ENCODE measurements at places on chromosomes 3 and 15.

- no peak for DNase-seq
These were observed 43.1 kb downstream of the TNIK start for GRCh38 chr3:171417137-171417536.

GRCh38 chr3:34995796-34996430, 643.4 kb upstream of the ARPP21 start:
- DNase-seq = no peak

GRCh38 chr3:101084404-101084803, 91.2 kb upstream of the ABI3BP start:
- no peak for DNase-seq

- DNase-seq = no peak
These were observed 27.0 kb upstream of the FSTL1 start for GRCh38 chr3:120477781-120478180.

GRCh38 chr3:40504636-40505430, 1.0 kb upstream of the ZNF620 start:
- DNase-seq = peak; percentile 14

GRCh38 chr15:41827880-41828806, at the start of gene JMJD7:
Gene JMJD7, plus strand, starts transcription at chr15:41828092. Its CDS starts 33 bp downstream, at chr15:41828125.
- peak; percentile 75 for DNase-seq

GRCh38 chr3:140597792-140598191, 80.1 kb upstream of the TRIM42 start:
- DNase-seq = no peak

DNA sequence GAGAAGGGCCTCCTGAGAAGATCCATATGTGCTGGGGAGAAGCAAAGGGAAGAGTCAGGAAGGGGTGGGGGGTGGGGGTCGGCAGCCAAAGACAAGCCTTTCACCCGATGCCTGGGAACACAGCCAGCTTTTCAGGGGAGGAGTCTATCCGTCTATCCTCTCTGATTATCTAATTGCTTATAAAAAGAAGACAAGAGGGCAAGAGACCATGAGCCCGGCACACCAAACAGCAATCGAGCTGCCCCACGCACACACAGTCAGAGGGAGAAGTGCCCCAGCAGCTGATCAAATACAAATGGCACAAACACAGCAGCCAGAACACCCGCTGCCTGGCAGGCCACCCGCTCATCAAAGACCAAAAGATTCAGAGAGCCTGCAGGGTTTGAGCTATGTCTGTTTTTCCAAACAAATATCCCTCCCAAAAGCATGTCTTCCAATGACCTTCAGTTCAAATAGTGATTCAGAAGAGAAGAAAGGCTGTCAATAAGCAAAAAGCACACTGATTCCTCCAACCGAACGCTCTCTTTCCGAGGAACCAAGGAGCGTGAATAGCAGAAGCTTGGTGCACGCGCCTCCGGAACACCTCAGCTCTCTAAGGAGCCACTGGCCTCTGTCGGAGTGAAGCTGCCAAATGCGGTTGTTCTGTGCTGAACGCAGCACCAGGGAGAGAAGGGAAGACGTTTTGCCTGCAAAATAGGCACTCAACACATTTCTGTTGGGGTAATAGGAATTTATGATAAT, 419.2 kb downstream of the OCA2 start:
- no peak for DNase-seq

- no peak for DNase-seq
These were observed 330.0 kb downstream of the PYDC2 start for GRCh38 chr3:191790934-191791333.

GRCh38 chr15:85913461-85913860, 118.7 kb upstream of the KLHL25 start:
- no peak for DNase-seq

GRCh38 chr15:72169921-72170611, 27.5 kb downstream of the GRAMD2A start:
- no peak for DNase-seq

DNA sequence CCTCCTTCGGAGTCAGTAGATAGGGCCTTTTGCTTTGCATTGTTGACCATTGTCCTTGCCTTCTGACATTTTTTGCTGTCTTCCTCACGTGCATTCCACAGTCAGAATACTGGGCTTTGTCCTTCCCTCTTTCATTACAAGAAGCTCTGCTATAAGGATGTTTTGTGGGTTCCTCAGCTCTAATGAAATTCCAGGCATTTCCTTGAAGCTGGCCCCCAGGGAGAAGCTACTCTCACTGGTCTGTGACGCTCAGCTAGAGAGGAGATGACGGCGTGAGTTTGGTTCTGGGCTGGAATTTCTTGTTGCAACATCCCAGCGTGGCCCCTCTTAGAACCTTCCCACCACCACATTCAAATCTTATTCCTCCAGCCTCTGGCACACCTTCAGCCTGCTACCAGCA, 210.2 kb downstream of the TJP1 start:
- no peak for DNase-seq

DNA sequence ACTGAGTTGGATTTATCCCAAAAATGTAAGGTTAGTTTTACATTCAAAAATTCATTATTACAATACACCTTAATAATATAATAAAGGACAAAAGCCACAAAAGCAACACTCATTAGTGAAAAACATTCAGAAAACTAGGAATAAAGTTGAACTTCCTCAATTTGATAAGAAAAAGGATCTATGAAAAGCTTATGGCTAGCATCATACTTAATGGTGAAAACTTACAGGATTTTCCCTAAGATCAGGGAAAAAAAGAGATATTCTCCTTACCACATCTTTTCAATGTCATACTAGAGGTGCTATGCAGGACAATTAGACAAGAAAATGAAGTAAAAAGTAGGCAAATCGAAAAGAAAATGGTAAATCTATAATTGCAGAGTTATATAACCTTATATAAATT, 279.9 kb downstream of the CGGBP1 start:
- DNase-seq = no peak

DNA sequence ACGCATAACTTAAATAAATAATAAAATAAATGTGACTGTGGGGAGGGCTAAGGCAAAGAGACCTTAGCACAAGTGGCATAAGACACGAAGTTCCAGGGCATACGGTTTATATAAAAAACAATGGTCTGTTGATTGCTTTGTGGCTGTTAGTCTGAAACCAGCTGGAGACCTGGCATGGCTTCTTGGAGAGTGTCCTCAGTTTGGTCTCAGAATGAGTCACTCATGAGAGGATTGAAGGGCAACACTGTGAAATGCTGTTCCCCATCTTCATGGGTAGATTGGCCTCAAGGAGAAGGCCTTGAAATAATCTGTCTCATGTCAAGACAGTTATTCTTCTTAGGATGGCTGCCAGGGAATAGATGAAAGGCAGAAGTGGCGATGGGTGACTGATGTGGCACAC, 62.2 kb downstream of the SOX2 start:
- DNase-seq = no peak

- DNase-seq = peak; percentile 99
These were observed 116.1 kb downstream of the ANP32A start for GRCh38 chr15:68704496-68705021.

- no peak for DNase-seq
These were observed 135.2 kb upstream of the GADL1 start for GRCh38 chr3:31029706-31030105.

- DNase-seq = no peak
These were observed at the start of gene SLC35G2 for GRCh38 chr3:136818769-136819391. Gene SLC35G2, plus strand, starts transcription at chr3:136819126. Its CDS starts 35,335 bp downstream, at chr3:136854461.

DNA sequence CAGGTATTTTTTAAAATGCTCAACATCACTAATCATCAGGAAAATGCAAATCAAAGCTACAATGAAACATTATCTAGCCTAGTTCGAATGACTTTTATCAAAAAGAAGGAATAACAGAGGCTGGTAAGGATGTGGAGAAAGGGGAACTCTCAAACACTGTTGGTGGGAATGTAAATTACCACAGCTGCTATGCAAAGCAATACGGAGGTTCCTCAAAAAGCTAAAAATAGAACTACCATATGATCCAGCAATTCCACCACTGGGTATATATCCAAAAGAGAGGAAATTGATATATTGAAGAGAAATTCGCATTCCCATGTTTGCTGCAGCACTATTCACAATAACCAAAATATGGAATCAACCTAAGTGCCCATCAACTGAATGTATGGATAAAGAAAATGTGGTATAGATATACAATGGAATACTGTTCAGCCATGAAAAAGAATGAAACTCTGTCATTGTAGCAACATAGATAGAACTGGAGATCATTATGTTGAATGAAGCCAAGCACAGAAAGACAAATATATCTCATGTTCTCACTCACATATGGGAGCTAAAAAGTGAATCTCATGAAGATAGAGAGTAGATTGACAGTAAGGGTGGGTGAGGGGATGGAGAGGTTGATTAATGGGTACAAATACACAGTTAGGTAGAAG, 19.7 kb upstream of the CLN6 start:
- DNase-seq = no peak

- DNase-seq = no peak
These were observed 221.0 kb downstream of the ZMAT3 start for GRCh38 chr3:178850450-178851190.

GRCh38 chr15:93941697-93942096, 289.7 kb upstream of the MCTP2 start:
- DNase-seq = no peak

DNA sequence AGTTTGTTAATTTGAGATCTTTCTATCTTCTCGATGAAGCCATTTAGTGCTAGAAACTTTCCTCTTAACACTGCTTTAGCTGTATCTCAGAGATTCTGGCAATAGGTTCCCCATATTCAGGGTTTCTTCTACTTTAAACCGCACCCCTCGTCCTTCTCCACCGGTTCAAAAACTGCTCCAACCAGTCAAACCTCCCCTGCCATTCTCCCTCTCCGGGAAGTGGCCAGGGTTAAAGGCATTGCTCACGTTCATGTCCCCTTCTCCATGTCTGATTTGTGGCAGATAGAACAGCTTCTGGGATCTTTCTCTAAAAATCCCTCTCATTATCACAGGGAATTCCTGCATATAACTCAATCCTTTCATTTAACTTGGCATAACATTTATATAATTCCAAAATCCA, 14.4 kb downstream of the ALDH1L1 start:
- DNase-seq = no peak

- DNase-seq = no peak
These were observed 28.8 kb downstream of the DCP1A start for GRCh38 chr3:53318522-53318921.
